ENCODE measurements at places on chromosomes 7 and 10.

- DNase-seq: no peak
Measured at GRCh38 chr10:71222601-71223346, 10.4 kb downstream of the UNC5B start.

- DNase-seq: peak; percentile 32
Measured at GRCh38 chr10:50740293-50740648, 535 bp downstream of the ASAH2B start.

GRCh38 chr10:88408096-88408495, 175.0 kb downstream of the RNLS start:
- no peak for DNase-seq

- no peak for DNase-seq
Measured at GRCh38 chr7:93245525-93246432, 13.6 kb downstream of the VPS50 start.

DNA sequence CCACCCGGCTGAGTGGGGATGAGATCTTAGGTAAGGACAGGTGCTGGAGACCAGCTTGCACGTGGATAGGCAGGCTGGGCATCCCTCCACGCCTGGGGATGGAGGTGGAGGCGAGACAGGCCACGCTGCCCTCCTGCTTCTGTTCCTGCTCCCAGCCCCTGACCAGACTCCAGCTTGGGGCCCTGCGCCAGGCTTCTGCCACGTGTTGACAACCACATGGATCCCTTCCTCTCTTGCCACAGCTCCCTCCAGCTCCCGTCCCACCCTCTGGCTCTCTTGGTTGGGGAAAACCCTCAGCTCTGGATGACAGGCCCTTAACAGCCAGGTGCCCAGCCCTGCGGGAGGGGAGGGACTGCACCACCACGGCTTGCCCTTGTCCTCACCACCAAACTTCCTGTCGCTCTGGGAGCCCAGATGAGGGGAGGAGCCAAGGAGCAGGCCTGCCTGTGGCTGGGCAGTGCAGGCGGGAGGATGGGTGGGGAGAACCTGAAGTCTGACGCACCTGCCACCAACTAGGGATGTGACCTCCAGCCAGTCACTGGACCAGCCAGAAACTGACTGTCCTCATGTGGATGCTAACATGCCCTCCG, 36.0 kb downstream of the KCNH2 start:
- DNase-seq: peak; percentile 71

DNA sequence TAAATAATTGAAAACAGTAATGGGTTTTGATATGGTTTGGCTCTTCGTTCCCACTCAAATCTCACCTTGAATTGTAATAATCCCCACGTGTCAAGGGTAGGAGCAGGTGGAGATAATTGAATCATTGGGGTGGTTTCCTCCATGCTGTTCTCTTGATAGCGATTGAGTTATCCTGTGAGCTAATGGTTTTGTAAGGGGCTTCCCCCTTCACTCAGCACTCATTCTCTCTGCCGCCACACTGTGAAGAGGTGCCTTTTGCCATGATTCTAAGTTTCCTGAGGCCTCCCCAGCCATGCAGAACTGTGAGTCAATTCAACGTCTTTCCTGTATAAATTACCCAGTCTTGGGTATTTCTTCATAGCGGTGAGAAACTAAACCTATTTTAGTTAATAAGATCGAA, 551.7 kb upstream of the POT1 start:
- no peak for DNase-seq

DNA sequence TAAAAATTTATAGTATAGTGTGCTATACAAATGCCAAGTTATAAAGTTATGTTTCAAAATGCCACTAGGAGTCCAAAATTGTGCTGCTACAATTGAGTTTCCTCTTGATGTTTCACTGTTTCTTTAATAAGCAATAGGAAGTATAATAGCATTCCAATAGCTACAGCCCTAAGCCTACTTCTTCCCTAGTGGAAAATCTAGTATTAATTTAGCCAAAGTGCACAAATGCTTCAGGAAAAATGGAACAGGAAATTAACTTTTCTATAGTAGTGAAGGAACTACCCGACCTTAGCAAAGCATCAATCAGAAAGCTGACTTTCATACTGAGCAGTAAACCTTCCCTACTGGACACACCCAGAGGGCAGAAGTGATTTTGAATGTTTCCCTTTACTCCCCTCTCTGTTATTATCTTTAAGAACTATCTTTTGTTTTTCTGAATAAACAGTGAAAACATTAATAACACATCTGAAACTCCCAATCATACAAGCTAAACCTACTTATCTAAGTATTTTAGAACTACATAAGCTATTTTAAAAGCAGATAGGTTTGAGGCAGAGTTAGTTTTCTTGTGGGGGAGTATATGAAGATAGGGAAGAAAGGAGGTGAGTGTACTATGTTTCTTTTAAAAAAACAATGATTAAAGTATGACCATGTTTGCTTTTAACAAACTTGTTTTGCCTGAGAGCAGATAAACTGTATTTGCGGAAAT, 13.7 kb downstream of the CPED1 start:
- DNase-seq: no peak

DNA sequence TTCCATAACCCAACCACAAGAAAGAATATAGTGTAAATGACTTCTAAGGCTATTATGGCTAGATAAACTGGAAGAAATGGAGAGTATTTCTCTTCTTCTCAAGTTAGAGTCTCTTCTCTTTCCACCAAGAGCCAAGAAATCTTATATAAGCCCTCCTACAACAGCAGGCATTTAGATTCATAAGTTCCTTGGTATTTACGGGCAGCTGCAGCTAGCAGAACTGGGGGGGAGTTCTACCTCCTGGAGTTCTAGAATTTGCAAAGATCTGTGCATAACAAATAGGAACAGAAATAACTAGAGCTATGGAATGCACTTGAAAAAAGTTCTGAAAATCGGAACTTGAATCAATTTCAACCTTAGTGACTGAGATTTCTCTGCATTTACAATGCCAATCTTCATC, 715.2 kb upstream of the GRM3 start:
- DNase-seq: no peak

DNA sequence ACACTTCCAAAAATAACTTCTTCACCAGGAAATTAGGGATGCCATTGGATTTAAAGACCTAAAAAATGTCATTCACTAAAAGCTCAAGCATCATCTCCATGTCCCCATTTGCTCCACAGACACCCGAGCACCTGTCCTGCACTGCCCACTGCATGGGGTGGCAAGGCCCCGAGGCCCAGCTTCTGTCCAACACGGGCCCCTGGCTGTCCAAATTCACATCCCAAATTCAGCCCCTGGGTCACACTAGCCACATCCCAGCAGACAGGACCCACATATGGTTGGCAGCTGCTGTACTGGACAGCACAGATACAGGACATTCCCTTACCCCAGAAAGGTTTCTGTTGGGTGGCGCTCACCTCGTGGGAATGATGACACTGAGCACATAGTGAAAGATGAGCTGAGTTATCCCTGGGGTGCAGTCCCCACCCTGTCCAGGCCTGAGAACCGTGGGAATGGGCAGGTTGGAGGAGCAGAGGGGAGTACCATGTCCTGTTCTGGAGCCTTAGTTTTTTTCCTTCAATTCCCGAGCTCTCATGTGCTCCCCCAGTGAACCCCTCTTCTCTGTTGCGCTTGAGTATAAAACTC, 55.3 kb downstream of the CSGALNACT2 start:
- no peak for DNase-seq

- no peak for DNase-seq
Measured at GRCh38 chr7:69277366-69277765, 320.9 kb upstream of the AUTS2 start.

GRCh38 chr10:37687581-37687980, 169.8 kb downstream of the ZNF248 start:
- DNase-seq: no peak

DNA sequence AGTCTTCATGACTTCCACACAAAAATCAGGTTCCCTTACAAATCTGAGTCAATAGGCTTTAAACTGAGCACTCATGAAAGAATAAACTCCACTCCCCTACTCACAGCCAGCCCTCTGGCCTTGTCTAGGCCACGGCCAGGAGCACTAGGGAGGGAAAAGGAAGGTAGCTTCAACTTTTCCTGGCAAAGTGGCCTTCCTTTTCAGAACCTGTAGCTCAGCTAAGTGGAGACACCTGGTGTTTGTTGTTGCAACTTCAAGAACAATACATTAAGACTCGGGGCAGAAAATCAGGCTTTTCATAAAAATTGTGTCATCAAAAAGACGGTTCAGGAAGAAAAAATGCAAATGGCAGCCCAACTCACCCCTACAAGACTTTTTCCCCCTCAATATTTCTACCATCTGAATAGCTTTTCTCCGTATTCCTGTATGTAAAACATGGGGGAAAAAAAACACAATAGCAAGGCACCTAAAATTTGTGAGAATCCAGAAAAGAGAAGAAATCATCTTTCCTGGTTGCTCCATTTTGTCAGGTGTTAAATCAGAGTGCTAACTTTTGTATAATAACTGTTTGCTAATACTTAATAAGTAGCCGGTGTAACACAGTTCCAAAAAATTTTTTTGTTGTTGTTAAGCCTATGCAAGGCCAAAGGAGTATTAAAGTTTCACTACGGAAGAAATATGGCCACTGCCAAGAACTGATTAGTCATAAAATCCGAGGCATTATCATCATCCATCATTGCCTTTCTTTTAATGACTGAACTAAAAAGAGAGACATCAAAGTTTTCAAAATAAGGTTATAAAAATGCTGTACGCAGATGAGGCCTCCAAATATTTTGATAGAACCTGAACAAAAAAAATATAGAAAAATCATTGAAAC, 66.2 kb upstream of the ARID5B start:
- no peak for DNase-seq

DNA sequence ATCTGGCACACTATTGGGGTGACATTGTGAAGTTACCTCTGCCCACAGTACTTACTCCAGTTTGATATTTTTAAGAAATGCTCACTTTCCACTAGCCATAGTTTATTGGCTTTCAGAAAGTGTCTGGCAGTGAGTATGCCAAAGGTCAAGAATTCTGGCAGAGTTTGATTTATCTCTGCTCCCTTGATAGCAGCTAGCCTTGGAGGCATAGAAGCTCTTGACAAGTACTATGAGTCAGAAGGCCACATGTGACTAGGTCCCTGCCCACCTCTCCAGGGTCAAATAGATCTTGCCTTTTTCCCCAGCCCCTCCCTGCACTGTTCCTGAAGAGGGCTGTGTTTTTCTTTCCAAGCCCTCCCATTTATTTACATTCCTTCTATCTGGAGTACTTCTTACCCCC, 202.2 kb downstream of the AUTS2 start:
- DNase-seq: no peak

DNA sequence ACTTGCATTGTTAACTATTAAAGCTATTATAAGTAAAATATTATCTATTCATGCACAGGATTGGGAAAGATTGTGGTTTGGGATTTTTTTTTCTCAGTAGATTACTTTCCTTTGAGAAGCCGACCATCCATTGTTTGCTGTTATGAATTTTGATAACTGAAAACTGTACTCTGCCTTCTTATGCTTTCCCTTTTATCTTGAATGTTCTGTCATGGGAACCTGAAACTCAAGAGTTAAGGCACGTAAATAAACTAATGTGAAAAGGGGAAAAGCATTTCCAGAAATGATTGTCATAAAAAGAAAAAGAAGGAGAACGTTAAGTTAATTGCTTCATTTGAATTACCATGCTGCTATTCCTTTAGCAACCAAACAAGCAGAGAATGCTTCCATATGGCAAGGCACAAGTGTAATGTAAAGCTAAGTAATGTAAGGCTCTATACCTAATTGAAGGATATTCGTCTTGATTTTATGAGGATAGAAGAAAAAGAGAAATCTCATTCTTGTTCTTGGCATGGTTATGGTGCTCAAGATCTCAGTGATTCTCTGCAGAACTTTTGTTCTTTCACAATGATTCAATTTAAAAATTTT, 370.8 kb downstream of the AUTS2 start:
- DNase-seq: no peak

- no peak for DNase-seq
Measured at GRCh38 chr10:4352414-4352961, 473.5 kb upstream of the AKR1E2 start.

DNA sequence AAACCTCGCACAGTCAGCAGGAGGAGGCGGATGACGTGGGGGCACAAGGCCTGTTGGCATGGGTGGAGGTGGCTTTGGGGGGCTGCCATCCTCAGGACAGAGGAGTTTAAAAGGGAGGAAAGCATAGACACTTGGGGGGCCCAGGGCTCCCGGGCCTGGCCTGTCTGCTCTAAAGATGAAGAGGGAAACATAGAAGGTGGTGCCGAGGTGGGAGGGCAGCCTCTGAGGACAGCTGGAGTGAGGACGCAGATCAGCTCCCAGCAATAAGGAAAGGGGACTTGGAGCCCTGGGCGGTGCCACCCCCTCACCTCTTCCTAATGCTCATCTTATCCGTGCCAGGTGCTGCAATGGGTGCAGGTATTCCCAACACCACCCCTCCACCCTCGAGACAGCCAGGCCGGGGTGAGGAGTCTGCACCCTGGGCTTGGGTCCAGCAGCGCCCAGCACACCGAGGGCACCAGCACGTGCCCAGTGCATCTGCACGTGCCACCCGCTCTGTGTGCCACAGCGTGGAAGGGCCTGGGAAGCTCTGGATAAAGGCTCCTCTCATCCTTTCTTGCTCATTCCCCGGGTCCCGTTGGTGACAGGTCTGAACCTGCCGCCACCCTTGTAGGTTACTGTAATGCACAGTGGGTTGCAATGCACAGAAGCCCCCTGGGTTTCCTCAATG, 566.0 kb upstream of the FOXK1 start:
- DNase-seq: no peak
